ENCODE measurements at places on chromosomes 7 and 10.

DNA sequence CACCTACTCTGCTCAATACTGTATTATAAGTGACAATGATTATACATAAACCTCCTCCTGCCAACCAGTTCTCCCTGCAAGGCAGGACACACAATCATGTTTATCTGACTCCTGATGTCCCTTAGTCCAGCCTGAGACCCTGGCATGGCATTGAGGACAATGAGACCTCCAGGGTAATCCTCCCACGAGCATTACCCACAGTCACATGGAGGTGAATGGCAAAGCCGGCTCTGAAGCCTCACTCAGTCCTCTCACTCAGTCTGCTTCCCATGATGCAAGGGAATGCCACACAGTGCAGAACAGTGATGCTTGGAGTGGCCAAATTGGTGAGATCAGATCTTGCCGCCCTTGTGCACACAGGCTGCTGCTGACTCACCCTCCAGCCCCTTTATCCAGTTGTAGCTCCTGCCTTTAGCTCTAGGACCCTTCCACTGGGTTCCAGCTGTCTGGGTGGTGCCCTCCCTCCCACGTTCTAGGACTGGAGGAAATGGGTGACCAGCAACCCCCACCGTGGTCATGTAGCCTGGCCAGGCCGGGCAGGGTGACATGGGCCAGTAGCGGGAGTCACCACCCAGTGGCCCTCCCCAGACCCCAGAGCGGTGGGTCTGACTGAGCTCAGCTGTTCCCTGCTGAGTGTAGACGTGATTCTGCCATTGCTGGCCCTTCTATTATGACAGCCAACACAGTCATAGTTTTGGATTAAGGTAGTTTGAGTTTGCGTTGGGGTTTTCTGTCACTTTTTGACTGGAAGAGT is 5.5 kb upstream of the ADCY1 start:
- DNase-seq, result no peak

DNA sequence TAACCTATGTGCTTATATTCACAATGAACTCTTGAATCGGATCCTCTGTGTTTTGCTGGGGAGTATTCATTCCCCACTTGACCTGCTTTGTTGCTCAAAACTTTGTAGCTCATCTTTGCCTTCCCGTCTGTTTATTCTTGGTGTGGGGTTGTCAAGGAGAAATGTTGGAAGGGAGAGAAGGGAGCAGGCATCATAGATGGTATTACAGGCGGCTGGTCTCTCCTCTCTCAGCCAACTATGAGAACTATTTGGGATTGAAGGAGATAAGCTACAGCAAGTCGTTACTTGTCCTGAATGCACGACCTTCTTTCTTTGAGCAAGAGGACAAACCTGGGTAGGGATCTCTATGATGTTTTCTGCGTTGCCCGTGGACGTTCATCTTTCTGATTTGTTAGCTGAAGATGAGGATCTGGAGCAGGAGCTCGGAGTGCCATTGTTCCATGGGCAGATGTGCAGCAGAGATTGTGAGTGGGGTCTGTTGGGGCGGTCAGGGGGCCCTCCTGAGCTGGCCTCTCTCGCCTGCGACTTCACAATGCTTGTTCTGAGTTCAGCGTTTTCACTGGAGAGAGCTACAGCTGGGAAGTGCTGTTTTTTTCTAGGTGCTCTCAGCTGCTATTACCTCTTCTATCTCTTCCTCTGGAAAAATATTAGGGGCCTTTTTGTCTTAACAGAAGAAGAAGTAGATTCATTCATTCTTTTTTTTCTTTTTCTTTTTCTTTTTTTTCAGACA is 126.9 kb upstream of the KLF6 start:
- no peak for DNase-seq

GRCh38 chr10:91901784-91902677 is 7.3 kb downstream of the FGFBP3 start:
- DNase-seq, result peak; percentile 61

GRCh38 chr10:52729271-52730104 is 43.1 kb downstream of the MBL2 start:
- no peak for DNase-seq

DNA sequence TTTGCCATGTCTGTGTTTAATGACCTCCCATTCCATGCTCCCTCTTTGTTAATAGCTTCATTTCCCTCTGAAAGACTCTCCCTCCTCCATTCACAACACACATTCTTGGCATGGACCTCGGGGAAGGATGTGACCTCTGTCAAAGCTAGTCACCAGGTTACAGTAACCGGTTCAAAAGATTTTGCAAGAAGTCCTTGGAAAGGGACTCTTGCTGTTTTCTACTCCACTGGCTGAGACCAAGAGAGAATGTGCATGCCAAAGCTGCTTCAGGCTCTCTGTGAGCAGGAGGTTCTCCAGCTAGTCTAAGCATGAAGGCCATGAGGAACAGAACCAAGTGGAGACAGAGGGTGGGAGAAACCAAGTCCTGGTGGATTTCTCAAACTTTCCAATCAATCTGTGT is 732.6 kb downstream of the CCSER2 start:
- DNase-seq, result no peak

DNA sequence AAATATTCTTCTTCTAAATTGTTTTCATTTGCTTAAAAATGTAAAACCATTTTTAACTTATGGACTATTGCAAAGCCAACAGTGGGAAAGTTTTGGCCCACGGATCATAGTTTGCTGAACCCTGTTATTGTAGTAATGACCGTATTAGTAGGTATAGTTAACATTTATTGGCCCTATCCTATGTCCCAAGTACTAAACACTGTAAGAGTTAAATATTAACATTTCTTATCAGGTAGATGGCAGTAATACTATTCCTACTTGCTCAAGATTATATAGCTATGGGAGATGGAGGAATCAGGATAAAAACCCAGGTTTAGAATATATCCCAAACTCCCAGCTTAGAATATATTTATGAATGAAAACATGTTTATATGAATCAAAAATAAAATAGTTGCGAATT is 993.2 kb downstream of the SORCS3 start:
- DNase-seq, result no peak

- DNase-seq, result peak; percentile 68
These were observed 826 bp downstream of the CHPF2 start for GRCh38 chr7:151232917-151233701.

DNA sequence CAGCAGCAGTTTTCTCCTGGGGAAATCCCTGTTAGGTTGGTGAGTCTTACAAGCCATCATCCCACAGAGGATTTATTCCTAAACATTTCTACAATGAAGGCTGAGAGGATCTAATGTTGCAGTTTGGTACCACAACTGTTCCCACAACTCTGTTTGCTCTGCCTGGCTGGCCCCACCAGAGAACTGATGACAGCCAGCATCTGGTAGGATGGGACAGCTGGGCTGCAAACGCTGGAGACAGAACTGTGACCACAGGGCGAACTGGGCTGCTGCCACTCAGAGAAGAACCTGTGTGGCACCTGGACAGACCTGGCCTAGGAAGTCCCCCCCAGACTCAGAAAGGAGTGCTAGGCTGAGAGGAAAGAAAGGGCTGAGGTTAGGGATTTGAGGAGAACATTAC is 94.8 kb downstream of the CALN1 start:
- no peak for DNase-seq

DNA sequence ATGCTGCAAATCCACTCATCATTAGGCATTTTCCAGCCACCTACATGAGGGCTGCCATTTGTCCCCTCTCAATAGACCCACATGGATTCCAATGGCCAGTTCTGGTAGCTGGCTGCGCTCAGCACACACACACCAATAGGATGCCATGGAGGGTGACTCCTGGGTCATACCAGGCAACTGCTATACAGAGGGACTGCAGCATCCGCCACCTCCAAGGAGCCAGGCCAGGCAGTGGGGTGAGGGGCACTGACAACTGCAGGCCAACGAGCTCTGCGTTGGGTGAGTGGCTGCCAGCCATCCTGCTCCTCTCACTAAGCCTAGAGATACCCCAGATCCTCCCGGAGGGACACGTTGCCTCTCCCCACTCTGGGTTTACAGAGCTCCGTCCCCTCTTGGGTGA is 118.8 kb upstream of the NANOS1 start:
- no peak for DNase-seq

Measured in activated T-cell treated with anti-CD3 and anti-CD28 coated beads for 4 hours (primary cell).